ENCODE measurements at places on chromosomes 7 and 10.

DNA sequence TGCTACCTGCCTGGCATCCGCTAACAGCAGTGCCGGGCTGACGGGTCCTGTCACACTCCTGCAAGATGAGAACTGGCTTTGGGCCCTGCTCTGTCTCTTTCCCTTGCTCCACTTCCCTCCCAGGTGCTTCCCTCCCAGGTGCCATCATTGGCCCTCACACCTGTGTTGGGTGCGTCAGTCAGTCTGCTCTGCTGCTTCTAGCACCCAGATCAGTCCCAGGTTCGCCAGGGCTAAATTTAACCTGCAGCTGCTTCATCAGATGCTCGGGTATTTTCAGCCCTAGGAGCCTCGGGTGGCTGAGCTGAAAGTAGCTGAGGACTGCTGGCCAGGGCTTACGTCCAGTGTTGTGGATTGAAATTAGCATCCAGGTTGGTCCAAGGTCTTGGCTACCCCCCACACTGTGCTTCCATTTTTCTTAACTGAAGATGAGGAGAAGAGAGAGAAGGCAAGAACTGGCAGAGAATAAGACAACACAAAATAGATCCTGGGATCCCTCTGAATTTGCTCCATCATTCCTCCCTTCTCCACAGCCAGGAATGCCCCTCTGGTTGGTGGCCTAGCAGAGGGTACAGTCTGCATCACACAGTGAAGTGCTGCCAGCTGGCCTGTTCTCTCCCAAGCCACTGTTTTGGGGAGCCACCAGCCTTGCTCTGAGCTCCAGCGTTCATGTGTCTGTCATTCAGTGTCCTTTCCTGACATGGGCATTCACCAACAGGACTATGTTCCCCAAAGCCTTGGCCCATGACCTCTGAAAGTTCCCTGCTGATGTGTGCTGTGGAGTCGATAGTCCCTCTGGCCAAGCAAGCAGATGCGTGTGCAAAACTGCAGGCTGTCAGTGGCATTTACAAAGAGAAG is 65.9 kb upstream of the SYPL1 start:
- no peak for DNase-seq

- DNase-seq = no peak
Measured at GRCh38 chr7:39451901-39452300, 114.3 kb upstream of the YAE1 start.

DNA sequence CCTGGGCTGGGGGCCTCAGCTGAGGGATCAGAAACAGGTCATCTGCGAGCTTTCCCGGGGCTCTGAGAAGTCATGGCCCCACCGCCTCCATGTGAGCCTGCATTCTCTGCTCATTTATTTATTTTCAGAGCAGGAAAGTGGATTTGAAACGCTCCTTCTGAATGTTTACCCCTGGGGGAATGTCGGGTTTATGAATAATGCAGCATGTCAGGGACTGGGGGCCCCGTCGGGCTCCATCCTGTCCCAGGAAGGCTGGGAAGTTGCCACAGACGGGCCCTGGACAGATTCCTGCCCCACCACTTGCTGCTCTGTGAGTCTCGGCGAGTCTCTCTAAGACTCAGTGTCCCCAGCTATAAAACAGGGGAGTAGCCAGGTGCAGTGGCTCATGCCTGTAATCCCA is 11.9 kb upstream of the GTF2IRD1 start:
- no peak for DNase-seq

- no peak for DNase-seq
Measured at GRCh38 chr7:132410861-132411541, 165.3 kb downstream of the PLXNA4 start.

DNA sequence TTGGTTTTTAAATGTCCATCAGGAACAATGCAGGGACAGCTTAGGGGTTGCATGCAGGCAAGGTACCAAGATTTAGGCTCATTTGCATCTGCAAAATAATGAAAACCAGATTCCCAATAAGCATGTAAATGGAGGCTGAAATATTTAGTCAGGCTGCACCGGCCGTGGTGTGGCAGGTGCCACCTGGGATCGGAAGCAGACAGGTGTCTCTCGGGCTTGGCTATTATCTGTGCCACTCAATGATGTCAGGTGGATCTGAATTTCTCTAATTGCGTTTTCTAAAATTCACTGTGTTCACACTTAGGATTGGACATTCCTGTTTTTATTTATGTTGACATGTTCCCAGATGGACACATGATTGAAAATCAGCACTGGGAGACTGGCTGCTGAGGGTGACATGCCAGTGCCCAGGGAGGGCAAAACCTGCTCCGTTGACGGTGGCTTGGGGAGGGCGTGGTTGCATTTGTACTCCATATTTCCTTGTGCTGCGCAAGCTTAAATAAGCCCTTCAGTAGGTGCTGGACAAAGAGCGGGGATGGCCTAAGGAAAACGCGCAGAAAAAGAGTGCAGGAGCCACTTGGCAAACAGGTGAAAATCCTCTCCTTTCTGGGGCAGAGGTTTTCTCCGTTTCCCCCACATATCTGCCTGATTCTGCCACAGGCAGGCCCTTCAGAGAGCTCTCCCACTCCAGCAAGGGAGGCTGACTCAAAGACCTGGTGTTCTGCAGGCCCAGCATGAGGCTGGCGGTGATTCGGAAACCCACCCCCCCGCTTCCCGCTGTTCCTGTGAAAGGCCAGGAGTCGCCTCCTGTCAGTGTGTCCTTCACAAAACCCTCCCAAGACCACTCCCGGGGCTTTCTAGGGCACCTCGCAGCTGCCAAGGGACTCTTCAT is 142.5 kb downstream of the WDR37 start:
- peak; percentile 41 for DNase-seq

GRCh38 chr10:113985297-113985844 is 58.3 kb upstream of the ADRB1 start:
- no peak for DNase-seq

- DNase-seq = peak; percentile 38
Measured at GRCh38 chr10:128087884-128088709, 38.1 kb downstream of the MKI67 start.

GRCh38 chr7:31029251-31030042 is 22.7 kb upstream of the ADCYAP1R1 start:
- no peak for DNase-seq

- DNase-seq = no peak
Measured at GRCh38 chr7:85469446-85470010, 282.7 kb upstream of the SEMA3D start.

DNA sequence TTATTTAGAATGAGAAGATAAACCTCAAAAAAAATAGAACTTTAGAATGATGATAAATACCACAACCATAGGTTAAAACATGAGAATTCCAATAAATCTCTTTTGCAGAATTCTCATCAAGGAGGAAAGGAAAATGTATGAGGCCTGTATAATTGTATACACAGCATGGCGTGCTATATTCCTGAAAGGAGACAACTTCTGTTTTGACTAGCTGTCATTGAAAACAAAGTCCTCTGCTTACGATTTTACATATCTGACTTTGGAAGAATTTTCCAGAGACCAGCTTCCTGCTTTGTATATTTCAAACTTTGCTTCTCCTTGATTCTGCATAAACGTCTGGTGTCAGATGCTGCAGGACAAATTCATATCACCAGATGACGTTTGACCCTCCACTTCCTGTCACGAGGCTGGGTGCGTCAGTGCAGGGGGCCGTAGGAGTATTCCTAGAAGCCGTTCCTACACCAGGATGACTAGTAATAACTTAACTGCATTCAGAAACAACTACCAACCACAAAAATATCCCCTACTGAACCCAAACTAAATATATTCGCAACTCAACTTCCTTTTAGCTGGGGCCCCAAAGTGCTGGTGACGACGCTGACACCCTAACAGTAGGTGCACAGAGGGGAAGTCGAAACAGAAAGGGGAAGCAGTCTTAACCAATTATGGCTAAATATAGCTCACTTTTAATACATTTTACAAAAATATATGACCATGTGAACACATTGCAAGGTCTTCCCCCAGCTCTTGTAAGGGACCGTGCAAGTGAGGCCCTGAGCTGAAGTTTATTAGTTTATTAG is 178.6 kb upstream of the INHBA start:
- DNase-seq = no peak

- DNase-seq = no peak
Measured at GRCh38 chr10:1509011-1509530, 228.3 kb downstream of the ADARB2 start.

GRCh38 chr7:27527348-27527714 is 135.4 kb downstream of the HIBADH start:
- no peak for DNase-seq

- no peak for DNase-seq
Measured at GRCh38 chr7:90238022-90238421, 7.0 kb upstream of the CFAP69 start.

GRCh38 chr10:112767156-112767555 is 182.9 kb upstream of the TCF7L2 start:
- no peak for DNase-seq

GRCh38 chr10:112716924-112717413 is 233.1 kb upstream of the TCF7L2 start:
- DNase-seq = no peak

DNA sequence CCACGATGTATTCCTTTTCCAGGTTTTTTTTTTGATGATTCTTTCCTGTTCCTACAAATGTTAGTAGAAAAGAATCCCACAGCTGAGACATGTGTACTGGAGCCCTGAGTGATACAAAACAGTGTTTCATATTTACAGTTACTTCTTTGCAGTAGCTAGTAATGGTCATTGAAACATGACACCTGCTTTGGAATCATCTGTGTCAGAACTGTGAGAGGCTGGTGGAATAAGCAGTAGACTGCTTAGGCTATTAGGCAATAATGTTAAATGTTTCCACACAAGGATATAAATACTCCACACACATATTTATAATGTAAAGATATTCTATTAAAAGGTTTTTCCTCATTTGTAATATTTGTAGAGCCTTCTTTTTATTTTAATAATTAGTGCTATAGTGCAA is 394.0 kb downstream of the THSD7A start:
- DNase-seq = no peak

DNA sequence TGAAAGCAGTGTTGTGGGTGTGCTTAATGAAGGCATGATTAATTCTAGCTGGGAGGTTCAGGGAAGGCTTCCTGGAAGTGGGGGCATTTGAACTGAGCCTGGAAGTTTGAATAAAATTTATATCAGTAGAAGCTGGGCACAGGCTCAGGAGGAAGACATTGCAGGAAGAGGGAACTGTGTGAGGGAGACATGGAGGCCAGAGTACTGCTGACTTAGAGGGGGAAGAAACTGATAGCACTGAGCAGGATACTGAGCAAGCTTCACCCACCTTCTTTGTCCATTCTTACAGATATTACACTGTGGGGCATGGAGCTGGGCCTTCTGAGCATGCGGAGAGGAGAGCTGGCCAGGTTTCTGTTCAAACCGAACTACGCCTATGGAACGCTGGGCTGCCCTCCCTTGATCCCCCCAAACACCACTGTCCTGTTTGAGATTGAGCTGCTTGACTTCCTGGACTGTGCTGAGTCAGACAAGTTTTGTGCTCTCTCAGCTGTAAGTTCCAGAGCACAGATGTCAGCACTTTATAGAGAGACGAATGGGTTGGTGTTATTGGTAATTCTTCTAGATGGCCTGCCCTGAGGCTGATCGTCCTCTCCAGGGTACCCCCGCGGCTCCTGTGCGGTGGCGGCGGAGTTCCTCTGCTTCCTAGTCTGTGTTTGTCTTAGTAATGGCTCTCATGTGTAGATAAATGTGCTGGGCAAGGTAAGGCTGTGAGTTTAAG is 2.1 kb downstream of the FKBP6 start:
- DNase-seq = no peak

GRCh38 chr7:83599131-83599530 is 49.8 kb downstream of the SEMA3E start:
- DNase-seq = no peak

DNA sequence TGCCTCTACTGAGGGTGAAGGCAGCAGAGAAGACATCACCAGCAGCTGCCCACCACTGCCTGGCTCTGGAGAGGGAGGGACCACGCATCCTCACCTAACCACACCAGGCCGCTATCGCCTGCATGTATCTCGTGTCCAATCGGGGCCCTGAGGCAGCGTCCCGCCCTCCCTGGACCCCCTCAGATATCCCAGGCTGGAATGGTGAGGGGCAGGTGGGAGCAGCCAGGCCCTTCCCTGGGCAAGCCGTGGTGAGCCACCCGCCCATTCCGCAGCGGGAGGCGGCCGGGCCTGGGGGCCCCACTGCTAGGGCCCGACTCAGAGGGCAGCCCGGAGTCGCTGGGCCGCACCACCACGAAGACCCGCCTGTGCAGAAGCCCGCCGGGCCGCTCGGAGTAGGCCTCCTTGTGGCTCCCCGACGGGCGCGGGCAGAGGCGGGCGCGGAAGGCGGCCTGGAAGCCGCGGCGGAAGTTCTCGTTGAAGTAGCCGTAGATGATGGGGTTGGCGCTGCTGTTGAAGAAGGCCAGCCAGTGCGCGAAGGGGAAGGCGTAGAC is 21.6 kb upstream of the PPA1 start:
- no peak for DNase-seq

- DNase-seq = no peak
Measured at GRCh38 chr7:79084423-79084822, 369.0 kb downstream of the MAGI2 start.

DNA sequence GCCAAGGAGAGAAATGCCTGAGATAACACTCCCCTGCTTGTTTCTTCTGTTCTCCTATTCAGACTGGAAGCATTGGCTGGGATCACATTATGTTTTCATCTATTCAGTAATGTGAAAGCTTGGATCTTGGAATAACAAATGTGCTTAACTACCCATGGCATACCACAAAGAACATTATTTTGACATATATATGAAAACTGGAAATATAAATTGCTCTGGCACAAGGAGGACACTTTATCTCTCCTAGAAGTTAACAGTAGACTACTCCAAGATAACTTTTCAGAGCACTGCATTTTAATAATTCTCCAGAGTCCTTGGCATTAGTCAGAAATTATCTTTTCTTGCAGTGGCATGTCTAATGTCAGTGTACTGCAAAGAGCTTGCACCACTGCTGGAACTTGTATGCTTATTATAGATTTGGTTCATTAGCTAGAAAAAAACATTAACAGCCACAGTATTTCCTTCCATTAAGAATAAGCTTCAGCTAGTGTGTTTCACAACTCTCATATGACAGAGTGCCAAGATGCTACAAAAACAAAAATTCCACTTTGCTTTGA is 169.3 kb upstream of the LRRN3 start:
- no peak for DNase-seq

- no peak for DNase-seq
Measured at GRCh38 chr10:52111101-52111891, 202.8 kb upstream of the DKK1 start.

DNA sequence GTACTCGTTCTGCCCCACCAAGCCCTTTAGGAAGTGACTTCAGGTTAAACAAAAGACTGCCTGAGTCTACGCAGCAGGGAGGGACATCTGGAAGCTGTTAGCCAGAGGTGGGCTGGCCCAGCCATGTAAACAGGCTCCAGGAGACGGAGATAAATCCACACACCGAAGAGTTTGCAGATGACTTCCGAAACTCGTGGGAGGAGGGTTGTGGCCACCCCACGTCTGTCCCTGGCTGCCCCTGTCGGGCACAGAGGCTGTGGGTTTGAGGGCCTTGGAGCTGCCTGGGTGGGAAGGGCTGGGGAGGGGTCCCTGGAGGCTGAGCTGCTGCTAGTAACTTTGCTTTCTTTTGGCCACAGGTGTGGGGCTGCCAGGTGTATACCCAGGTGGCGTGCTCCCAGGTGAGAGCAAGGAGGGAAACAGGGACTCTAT is 15.6 kb downstream of the ELN start:
- DNase-seq = peak; percentile 50

GRCh38 chr10:51368943-51369342 is 294.7 kb downstream of the PRKG1 start:
- DNase-seq = peak; percentile 21

GRCh38 chr10:110691139-110691538 is 47.0 kb downstream of the RBM20 start:
- DNase-seq = no peak
